ENCODE measurements at places on chromosomes 7 and 10. TPM values are rescaled to one million over a fixed set of nuclear protein-coding genes. Genes with fewer than 3 reads are reported as not detected.

DNA sequence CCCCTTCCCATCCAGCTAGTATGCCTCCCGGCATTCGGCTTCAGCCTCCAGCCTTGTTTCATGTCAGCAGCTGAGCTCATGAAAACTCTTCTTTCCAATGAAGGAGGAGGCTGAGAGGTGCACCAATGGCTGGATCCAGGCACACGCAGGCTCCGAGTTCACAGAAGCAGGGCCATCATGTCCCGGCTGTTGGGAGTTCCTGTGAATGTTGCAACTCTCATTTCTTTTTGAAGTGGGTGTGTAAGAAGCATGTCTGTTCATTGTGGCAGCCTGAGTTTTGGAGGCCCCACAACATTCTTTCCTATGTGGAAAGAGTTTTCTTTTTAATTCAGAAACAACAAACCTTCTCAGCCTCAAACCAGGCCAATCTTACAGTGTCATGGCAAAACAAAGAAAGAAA is 89.7 kb downstream of the PTPRE start:
- no peak for DNase-seq
- no peak overlapping the region for H3K4me3 ChIP-seq
- H3K27me3 ChIP-seq = peaks cover 2% of the 10 kb centered on the region
- no peak overlapping the region for H3K27ac ChIP-seq
- peaks cover 3% of the 10 kb centered on the region for H3K4me1 ChIP-seq
- no peaks in the 10 kb centered on the region for H3K36me3 ChIP-seq

PITX3 gene
- total RNA-seq = not detected

CCDC172 gene
- total RNA-seq = not detected

DNA sequence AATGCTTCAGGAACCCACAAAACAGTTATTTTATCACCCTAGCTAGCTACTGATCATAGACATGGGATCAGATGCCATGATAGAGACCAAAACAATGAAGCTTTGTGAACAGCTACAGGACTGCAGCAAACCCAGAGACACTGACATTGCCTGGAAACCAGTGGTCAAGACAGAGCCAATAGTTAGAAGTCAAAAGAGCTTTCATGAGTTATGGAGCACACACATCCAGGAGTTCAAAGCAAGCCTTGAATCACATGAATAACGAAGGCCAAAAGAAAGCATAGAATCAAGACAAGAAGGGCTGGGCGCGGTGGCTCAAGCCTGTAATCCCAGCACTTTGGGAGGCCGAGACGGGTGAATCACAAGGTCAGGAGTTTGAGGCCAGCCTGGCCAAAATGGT is 34.5 kb upstream of the GSAP start:
- peaks cover 8% of the 10 kb centered on the region for H3K4me1 ChIP-seq
- no peak overlapping the region for H3K27ac ChIP-seq
- H3K36me3 ChIP-seq = no peaks in the 10 kb centered on the region
- no peak for DNase-seq
- no peaks in the 10 kb centered on the region for H3K27me3 ChIP-seq

DNA sequence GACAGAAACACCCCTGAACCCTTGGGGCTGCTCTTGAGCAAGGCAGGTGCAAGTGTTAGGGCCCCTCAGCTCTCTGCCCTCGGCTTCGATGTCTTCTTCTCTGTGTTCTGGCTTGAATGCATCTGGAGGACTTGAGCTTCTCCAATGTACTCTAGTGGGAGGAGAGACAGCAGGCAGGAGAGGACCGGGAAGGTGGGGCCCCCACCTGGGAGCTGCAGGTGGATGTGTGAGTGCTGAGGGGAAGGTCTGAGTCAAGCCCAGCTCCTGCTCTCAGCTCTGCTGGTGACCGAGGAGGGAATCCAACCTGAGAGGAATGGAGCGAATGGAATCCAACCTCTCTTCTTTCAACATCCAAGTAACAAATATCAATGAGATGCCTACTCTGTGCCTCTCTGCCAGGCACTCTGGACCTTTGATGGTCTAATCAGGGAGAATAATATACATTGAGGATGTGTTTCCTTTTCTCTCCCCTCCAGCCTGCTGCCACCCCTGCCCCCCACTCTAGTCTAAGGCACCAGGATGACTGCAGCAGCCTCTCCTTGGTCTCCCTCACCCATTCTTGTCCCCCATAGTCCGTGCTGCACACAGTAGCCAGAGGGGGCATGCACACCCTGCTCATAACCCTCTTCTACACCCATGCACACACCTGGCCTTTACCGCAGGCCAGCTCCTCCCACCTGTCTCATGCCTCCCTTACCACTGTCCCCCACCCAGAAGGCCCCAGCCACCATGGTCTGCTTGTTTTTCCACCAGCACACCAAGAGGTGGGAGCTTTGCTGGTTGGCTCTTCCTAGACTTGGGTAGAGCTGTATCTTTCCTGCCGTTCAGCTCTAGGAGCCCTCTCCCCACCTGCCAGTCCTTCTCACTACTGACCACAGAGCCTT is 13.6 kb downstream of the TBATA start:
- no peaks in the 10 kb centered on the region for H3K4me1 ChIP-seq
- peaks cover 31% of the 10 kb centered on the region for H3K27me3 ChIP-seq
- no peak overlapping the region for H3K4me3 ChIP-seq
- no peak for DNase-seq

- H3K4me1 ChIP-seq = peaks cover 16% of the 10 kb centered on the region
- DNase-seq = peak; percentile 96
Observed at GRCh38 chr7:157309988-157310668, 26.7 kb upstream of the DNAJB6 start.

LIPJ gene
- not detected for total RNA-seq

DNA sequence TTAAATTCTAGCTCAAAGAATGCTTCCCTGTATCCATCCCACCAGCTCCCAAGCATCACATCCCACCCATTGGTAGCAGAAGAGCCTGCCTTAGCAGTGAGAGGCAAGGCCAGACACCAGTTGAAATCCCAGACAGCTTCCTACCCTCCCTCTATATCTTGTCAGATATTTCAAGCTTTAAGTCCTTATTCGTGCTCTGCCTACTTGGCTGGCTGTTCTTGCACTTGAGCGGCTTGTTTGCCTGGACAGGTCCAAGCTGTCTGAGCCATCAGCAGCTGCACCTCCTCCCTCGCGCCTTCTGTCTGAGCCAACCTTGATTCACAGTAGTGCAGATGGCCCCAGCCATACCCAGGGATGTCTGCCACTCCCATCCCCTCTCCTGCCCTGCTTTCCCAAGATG is 16.4 kb downstream of the LRRC4 start:
- H3K27me3 ChIP-seq = no peaks in the 10 kb centered on the region
- peaks cover 7% of the 10 kb centered on the region for H3K36me3 ChIP-seq
- no peak overlapping the region for H3K4me3 ChIP-seq
- DNase-seq = no peak
- H3K4me1 ChIP-seq = peaks cover 5% of the 10 kb centered on the region

GRCh38 chr10:22643775-22644174 is 70.6 kb downstream of the PIP4K2A start:
- DNase-seq = no peak
- no peak overlapping the region for H3K4me3 ChIP-seq
- no peaks in the 10 kb centered on the region for H3K36me3 ChIP-seq
- peaks cover 15% of the 10 kb centered on the region for H3K4me1 ChIP-seq

DNA sequence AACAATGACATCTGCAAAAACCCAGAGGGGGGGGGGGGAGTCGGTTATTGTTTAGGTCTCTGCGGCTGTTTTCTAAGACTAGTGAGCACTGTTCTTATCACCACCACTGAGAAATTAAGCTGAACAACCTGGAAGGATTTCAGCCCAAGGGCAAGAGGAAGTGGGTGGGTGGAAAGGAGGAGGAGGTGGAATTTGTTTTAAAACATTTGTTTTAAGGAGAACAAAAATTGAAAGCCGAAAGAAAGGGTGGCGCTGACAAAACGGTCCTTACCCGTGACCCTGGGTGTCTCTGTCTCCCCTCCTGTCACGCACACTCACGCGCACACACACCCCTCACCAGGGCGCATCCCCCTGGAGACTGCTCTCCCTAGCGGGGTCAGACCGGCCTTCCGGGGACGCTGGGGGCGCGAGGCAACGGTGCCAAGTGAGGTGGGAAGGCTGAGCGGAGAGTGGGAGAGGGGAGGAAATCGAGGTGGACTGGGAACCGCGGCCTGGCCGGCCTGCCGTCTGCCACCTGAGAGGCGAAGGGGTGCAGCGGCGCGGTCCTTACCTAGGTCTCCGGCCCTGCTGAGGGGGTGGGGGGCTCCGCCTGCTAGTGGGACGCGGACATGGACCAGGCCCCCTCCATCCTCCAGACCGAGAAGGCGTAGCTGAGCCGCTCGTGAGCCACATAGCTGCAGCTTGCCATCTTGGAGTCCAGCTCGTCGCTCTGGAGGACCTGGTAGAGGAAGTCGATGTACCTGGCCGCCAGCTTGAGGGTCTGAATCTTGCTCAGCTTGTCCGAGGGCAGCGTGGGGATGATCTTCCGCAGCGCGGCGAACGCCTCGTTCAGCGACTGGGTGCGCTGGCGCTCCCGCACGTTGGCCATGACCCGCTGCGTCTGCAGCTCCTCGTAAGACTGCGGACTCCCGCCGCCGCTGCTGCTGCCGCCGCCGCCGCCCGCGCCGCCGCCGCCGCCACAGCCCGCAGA is 1.0 kb downstream of the TWIST1 start:
- H3K36me3 ChIP-seq = no peaks in the 10 kb centered on the region
- H3K4me1 ChIP-seq = peaks cover 1% of the 10 kb centered on the region
- DNase-seq = peak; percentile 50
- no peaks in the 10 kb centered on the region for H3K27me3 ChIP-seq
- H3K27ac ChIP-seq = peak overlapping the region; percentile 94

FAM25G gene
- not detected for total RNA-seq

PSD gene
- total RNA-seq = 2.0 TPM

INMT gene
- total RNA-seq = 1.7 TPM

DNA sequence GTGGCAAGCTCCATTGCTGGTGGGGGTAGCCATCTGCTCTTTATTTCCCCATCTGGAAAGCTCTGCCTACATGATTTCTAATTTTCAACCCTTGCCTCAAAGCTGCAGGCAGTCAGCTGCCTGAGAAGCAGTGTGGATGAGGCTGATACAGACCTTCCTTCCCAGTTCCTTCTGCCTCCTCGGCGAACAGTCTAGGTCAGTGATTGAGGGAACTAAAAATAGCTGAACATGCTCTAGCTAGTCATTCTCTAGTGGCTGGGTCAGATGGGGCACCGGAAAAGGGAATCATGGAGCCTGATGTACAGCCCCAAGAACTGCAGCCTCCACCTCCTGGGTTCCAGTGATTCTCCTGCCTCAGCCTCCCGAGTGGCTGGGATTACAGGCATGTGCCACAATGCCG is 48.7 kb downstream of the NAMPT start:
- no peaks in the 10 kb centered on the region for H3K36me3 ChIP-seq
- H3K27me3 ChIP-seq = peaks cover 2% of the 10 kb centered on the region
- H3K4me1 ChIP-seq = no peaks in the 10 kb centered on the region
- no peak overlapping the region for H3K27ac ChIP-seq
- no peak for DNase-seq

IDI2 gene
- total RNA-seq = not detected

DDC gene
- not detected for total RNA-seq

- H3K27ac ChIP-seq = no peak overlapping the region
- no peaks in the 10 kb centered on the region for H3K4me1 ChIP-seq
- peak; percentile 18 for DNase-seq
- no peaks in the 10 kb centered on the region for H3K27me3 ChIP-seq
- no peaks in the 10 kb centered on the region for H3K36me3 ChIP-seq
- no peak overlapping the region for H3K4me3 ChIP-seq
Observed at GRCh38 chr10:89382757-89383156, 4.9 kb downstream of the IFIT1B start.

CLRN3 gene
- not detected for total RNA-seq

DNA sequence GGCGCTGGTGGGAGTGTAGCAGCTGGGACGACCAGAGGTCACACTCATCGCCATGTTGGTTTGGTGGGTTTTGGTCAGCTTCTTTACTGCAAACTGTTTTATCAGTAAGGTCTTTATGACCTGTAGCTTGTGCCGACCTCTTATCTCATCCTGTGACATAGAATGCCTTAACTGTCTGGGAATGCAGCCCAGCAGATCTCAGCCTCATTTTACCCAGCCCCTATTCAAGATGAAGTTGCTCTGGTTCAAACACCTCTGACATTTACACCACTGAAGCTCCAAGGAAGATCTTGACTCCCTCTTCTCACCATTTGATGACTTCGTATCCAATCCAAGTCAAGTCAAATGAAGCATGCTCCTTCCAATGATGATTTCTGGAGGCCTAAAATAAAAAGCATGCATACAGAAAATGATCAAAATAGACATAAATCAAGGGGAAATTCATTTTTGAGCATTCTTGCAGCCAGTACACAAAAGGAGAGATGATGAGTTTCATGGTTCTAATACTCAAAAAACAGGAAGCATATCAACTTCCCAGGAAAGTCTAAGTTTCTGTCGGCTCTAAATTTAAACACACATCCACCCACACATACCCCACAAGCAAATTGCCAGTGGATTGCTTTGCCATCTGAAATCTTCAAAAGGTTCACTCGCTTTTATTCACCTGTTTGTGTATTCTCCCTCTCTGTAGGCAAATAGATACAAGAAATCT is 2.4 kb upstream of the PSMG3 start:
- no peak for DNase-seq
- H3K27ac ChIP-seq = no peak overlapping the region
- no peak overlapping the region for H3K4me3 ChIP-seq
- H3K27me3 ChIP-seq = no peaks in the 10 kb centered on the region
- H3K36me3 ChIP-seq = peaks cover 4% of the 10 kb centered on the region

All from IMR-90 (cell line).